ENCODE measurements at places on chromosomes 11 and 22. TPM values are rescaled to one million over a fixed set of nuclear protein-coding genes. Genes with fewer than 3 reads are reported as not detected.

The POU2AF2 gene
- total RNA-seq = not detected

The HSPB2 gene
- not detected for total RNA-seq

The ADORA2A gene
- 1.4 TPM for total RNA-seq

The UBQLNL gene
- total RNA-seq = not detected

The MMP7 gene
- total RNA-seq = 22.7 TPM
